ENCODE measurements at places on chromosomes 12 and 14. TPM values are rescaled to one million over a fixed set of nuclear protein-coding genes. Genes with fewer than 3 reads are reported as not detected.

- DNase-seq: peak; percentile 38
These were observed 59.7 kb downstream of the DAO start for GRCh38 chr12:108939594-108939993.

DNA sequence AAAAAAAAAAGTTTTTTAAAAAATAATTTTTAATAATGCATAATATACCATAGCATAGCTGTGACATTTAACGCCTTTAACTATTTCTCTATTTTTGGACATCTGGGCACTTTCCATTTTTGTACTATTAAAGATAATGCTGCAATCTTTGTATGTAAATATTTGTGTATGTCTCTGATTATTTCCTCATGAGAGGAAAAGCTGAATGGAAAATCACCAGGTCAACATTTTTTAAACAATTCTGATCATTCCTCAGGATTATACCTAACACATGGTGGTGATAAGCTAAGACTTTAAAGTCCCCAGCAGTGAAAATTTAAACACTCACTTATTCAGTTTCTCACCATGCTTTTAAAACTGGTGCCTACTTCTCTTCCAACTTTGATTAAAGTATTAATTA, 31.3 kb upstream of the NR1H4 start:
- no peak for DNase-seq

- DNase-seq: no peak
These were observed 90.5 kb downstream of the KIF26A start for GRCh38 chr14:104228716-104229533.

- DNase-seq: no peak
These were observed 85.7 kb upstream of the E2F7 start for GRCh38 chr12:77151030-77151429.

DNA sequence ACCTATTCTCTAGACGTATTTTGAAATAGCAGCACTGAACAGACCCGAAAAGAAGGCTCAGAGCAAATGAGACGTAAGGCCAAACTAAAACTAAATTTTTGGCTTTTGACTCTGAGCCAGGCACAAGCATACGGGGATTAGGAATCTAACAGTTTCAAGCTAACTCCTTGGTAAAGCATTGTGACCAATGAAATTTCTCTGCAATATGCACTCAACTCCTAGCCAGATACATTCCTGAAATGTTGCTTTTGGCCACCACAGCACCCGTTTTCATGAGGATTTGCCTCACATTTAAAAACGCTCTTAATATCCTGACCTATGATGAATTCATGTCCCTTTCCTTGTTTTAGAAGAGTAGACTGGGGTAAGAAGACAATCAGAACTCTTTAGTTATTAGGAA, 53.1 kb upstream of the NPFF start:
- DNase-seq: peak; percentile 67

- no peak for DNase-seq
These were observed 212.3 kb downstream of the TMEM121 start for GRCh38 chr14:105738638-105739037.

DNA sequence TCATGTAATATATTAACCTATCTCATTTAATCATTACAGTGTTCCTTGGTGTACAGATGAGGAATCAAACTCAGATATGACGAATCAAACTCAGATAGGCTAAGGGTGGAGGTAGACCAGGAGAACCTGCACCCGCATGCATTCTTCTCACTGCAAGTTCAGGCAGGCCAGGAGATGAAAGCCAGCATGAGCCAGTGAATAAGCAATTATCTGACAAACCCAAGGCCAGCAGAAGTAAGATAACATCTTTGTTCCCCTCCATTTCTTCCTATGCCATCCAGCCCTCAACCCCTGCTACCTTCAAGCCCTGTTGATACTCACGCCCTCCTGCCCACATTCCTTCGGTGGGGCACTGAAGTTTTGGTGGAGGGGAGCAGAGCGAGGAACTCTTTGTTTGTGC, 152.2 kb downstream of the ETV6 start:
- DNase-seq: no peak

DNA sequence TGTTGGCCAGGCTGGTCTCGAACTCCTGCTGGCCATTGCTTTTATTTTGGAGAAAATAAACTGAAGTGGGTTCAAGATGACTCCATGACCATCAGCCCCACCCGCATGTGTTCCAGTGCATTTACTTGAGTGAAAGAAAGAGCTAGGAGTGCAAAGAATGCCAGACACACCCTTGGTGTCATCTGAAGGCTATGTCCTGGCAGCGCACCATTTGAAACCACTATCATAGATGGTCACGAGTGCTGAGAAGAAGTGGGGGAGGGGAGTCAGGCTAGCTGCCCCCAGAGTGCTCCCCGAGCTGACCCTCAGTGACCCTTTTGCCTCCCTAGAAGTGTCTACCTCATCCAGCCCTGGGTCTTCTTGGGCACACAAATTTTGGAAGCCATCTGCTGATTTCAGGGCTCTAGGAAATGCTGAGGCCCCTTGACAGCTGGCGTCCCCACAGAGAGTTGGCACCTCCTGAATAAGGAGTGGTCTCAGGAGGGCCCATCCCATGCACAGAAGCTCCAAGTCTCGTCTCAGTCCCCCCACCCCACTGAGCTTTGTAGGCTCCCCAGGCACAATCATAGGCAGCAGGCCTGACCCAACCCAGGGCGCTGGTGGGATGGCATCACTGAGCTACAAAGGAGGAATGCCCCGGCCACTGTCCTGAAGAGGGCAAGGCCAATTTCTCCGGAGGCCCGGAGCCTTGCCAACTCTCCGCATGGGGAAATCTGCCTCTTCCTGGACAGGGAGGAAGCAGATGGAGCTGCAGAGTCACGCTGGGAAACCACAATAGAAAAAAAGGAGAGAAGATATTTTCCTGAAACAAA, 28.0 kb downstream of the PXN start:
- peak; percentile 92 for DNase-seq

DNA sequence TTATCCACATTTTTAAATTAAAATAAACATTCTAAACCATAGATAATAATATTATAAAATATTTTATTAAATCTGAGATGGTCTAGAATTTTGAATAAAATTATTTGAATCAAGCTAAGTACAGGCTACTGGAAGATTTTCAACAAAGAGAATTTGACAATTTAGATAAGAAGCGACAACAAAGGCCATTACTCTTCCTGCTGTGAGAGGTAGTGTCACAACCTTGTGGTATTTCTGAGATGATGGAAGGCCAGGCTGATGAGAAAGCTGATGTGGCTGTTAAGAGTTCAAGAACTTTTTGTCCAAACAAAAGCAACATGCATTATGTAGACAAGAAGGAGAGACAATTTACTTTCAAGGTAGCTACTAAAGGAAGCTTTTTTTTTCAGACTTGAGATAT, 43.7 kb upstream of the CNTN1 start:
- no peak for DNase-seq

- no peak for DNase-seq
These were observed 33.0 kb downstream of the RNF34 start for GRCh38 chr12:121432740-121433480.

DNA sequence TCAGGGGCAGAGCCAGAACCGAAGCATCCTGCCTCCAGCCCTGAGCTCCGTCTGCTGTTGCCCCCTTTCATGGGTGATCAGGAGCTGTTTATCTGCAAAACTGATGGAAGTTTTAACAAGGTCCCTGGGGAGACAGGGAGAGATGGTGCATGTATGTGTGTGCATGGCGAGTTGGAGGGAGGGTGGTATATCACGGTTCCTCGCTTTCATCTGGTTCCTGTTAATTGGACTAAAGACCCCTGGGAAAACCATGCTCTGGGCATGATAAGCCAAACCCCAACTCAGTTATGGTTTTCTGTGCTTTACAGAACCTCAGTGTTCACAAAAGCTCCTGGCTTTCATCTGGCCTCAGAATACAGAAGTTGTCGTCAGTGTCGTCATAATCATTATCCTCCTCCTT, 133.6 kb downstream of the KSR2 start:
- no peak for DNase-seq

- DNase-seq: no peak
These were observed 62.7 kb downstream of the NOS1 start for GRCh38 chr12:117298648-117299225.

GRCh38 chr12:42056130-42056529, 88.5 kb downstream of the GXYLT1 start:
- no peak for DNase-seq

- DNase-seq: no peak
These were observed 551.0 kb downstream of the DIO2 start for GRCh38 chr14:79660053-79660939.

GRCh38 chr14:104288272-104288671, 149.9 kb downstream of the KIF26A start:
- no peak for DNase-seq

GRCh38 chr14:47153746-47154145, 502.2 kb upstream of the RPL10L start:
- DNase-seq: no peak

DNA sequence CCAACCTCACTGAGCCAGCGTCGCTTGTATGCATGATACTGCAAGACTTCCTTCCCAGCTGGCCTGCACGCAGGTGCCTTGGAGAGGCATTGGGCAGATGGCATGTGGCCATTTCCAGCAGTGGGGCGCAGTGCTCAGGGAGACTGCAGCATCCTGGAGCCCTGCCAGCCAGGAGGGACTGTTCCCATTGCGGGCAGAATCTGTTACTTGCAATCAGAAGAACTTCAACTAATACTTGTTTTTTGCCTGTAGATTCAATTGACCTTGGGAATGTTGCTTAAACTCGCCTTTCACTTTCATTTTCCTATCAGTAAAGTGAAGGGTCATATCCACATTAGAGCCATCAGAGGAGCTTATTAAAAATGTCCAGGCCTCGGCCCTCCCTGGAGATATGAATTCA, 29.8 kb downstream of the ANKRD9 start:
- DNase-seq: peak; percentile 55

DNA sequence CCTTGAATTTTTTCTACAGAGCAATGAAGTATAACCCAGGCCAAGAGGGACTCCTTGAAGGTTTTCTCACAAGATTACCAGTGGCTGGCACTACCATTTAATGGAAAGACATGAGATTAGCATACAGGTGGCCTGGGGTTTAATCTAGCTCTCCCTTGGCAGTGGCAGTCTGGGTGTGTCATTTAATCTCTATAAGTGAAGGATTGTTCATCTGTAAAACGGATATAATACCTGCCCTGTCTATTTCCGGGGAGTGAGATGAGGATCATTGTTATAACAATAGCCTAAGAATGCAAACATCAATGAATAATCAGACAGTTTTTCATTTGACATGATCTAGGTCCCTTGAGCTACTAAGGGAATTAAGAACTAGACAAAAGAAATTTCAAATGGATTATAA, 168.7 kb upstream of the CPNE8 start:
- no peak for DNase-seq

GRCh38 chr12:98217257-98217656, 298.1 kb upstream of the TMPO start:
- DNase-seq: no peak

DNA sequence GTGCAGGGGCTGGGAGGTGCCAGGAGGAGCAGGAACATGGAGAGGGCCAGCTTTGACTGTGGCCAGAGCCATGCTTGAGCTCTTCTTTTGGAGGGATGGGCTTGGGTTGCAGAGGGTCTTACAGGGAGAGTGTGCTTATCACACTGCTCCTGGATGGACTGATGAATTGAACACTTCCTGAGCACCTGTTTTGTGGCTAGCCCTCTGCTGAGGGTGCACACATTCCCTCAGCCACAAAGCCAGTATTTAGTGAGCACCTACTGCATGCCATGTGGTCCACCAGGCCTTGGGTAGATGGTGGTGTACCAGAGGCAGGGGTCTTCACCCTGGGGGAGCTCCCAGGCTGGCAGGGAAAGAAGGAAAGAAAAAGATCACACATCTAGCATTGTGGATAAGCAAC, 118.9 kb downstream of the SLC25A47 start:
- DNase-seq: no peak

GRCh38 chr14:80798878-80799277, 142.7 kb downstream of the CEP128 start:
- no peak for DNase-seq

- DNase-seq: no peak
These were observed 193.1 kb upstream of the FAR2 start for GRCh38 chr12:28955931-28956330.

KRT76 gene
- not detected for total RNA-seq

CIDEB gene
- total RNA-seq: 7.5 TPM

FITM1 gene
- 0.51 TPM for total RNA-seq

KRT2 gene
- not detected for total RNA-seq

TARBP2 gene
- 48.3 TPM for total RNA-seq

SMCO2 gene
- 0.23 TPM for total RNA-seq

TAS2R46 gene
- total RNA-seq: 2.4 TPM

MUCL1 gene
- total RNA-seq: not detected

B4GALNT3 gene
- not detected for total RNA-seq

CCDC184 gene
- total RNA-seq: 0.05 TPM
